Camera-type eye (tissue), 1 donor: ENCODE measurements at places on chromosomes 11 and 22. TPM values are rescaled to one million over a fixed set of nuclear protein-coding genes. Genes with fewer than 3 reads are reported as not detected.

The CRYBB1 gene
- 2,103 TPM for total RNA-seq

The NXPE1 gene
- not detected for total RNA-seq

The ART1 gene
- not detected for total RNA-seq

The MCAM gene
- 546 TPM for total RNA-seq
